LoVo (cell line): ENCODE measurements at places on chromosomes 5 and 9.

- peak; percentile 9 for DNase-seq
Measured at GRCh38 chr9:125634040-125634717, 72.8 kb downstream of the MAPKAP1 start.

GRCh38 chr5:3411363-3411762, 184.3 kb upstream of the IRX1 start:
- no peak for DNase-seq

DNA sequence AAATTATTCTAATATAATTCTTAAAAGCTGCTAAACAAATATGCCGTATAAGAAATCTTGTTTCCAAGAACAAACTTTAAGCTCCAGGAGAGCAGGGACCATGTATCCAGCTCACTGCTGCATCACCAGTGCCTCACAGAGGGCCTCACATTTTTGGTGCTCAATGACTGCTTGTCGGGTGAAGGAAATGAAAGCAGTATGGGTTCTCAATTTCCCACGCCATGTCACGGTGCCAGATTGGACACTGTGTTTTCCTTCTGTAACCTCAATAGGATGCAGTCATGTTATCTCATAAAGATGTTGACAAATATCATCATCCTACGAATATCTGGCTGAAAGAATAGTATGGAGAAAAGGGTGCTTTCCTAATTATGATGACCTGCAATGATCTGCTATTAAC, 64.7 kb downstream of the POU5F2 start:
- no peak for DNase-seq

GRCh38 chr5:78514427-78515330, 133.9 kb downstream of the LHFPL2 start:
- no peak for DNase-seq

GRCh38 chr9:91187965-91188344, 173.8 kb downstream of the AUH start:
- no peak for DNase-seq

DNA sequence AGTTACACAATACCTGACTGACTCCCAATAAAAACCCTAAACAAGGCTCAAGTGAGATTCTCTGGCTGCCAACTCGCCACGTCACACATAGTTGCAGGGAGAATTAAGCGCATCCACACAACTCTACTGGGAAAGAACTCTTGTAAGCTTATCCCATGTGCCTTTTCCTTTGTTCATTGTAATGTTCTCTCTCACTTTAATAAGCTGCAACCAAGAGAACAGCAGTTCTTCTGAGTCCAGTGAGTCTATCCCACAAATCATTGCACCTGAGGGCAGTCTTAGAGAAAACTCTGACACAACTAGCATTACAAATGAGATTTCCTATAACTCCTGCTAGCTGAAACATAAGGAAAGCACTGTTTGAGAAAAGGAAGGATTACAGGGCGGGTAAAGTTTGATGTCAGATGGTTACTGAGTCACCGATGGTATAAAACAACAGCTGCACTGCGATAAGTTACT, 27.4 kb downstream of the CENPK start:
- DNase-seq = no peak

GRCh38 chr9:129247285-129248153, 69.5 kb upstream of the IER5L start:
- DNase-seq = no peak

- peak; percentile 31 for DNase-seq
Measured at GRCh38 chr5:157506981-157507780, 47.2 kb downstream of the NIPAL4 start.

DNA sequence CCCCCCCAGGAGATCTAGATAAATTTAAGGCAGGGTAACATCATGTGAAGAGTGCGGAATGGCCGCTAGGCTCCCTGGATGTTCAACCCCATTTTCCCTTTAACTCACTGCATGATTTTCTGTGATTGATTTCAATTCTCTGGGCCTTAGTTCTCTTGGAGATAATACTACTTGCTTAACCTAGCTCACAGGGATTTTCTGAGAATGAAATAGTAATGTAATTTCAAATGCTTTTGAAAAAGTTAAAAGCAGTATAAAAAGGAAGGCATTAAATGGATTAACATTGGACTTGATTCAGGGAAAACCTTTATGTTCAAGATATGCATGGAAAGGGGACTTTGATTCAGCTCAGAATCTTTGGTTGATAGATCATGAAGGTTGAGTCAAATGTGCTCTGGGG, 90.9 kb downstream of the KIF4B start:
- no peak for DNase-seq
